ENCODE measurements at places on chromosomes 12 and 14. TPM values are rescaled to one million over a fixed set of nuclear protein-coding genes. Genes with fewer than 3 reads are reported as not detected.

Gene DCTN2
- total RNA-seq = 70.7 TPM

Gene TAMALIN
- 31.7 TPM for total RNA-seq

Gene FOXM1
- total RNA-seq = 0.44 TPM

Gene BCL11B
- total RNA-seq = 165 TPM

Gene GPR68
- 10.8 TPM for total RNA-seq

Gene RNASE3
- total RNA-seq = not detected

Gene NFYB
- 29.9 TPM for total RNA-seq

Gene TRHDE
- not detected for total RNA-seq

Gene SLC10A1
- not detected for total RNA-seq
